Peyer's patch (tissue), 4 donors: ENCODE measurements at places on chromosomes 3 and 15.
A peak's percentile ranks its signal among the peaks of the same experiment; 100 is the strongest.

GRCh38 chr15:64568765-64569164 lies 108.4 kb downstream of the ZNF609 start:
- no peak for DNase-seq

DNA sequence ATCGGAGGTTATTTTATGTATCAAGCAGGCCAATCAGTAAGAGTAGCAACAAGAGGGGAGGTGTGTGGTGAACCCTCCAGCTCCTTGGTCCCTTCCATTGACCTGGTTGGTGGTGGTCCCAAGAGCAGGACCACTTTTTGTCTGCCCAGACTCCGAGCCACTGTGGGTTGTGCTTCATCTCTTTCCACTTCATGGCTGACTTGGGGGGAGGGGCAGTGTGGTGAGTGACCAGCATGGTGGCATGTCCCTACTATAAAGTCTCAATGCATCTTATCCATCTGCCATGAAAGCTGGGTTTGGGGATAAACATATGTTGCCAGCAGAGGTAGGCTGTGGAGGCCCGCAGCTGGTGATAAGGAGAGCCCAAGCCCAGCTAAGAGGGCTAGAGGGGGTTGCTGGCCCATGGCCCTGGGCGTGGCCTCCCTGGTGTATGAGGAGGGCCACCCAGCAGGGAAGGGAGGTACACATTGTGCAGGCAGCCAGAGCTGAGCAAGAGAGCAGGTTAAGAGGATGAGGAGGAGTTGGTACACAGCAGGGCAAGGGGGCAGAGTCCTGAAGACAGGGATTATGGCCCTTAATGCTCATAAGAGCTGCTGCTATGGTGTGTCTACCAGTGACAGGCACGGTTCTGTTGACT lies 7.0 kb downstream of the AEN start:
- DNase-seq = no peak

DNA sequence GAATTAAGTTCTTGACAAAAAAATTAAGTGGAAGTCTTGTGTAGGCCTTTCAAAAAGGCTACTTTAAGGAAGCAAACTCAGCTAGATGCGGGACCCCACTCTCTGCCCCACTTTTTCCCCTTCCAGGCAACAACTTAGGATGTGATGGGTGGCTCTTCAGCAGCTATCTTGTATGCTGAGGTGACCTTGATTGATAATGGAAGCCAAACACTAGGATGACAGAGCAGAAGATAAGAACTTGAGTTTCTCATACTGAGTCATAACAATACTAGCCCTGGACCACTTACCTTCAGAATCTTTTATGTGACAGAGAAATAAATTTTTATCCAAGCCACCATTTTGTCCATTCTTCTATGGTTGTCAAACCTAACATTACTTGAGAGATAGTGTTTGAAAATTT lies 16.1 kb downstream of the PDCD10 start:
- DNase-seq = no peak

- DNase-seq = no peak
Observed at GRCh38 chr3:143002083-143002712, 828 bp downstream of the U2SURP start.

GRCh38 chr3:71064956-71065763 lies 518.4 kb downstream of the FOXP1 start:
- DNase-seq = peak; percentile 81

DNA sequence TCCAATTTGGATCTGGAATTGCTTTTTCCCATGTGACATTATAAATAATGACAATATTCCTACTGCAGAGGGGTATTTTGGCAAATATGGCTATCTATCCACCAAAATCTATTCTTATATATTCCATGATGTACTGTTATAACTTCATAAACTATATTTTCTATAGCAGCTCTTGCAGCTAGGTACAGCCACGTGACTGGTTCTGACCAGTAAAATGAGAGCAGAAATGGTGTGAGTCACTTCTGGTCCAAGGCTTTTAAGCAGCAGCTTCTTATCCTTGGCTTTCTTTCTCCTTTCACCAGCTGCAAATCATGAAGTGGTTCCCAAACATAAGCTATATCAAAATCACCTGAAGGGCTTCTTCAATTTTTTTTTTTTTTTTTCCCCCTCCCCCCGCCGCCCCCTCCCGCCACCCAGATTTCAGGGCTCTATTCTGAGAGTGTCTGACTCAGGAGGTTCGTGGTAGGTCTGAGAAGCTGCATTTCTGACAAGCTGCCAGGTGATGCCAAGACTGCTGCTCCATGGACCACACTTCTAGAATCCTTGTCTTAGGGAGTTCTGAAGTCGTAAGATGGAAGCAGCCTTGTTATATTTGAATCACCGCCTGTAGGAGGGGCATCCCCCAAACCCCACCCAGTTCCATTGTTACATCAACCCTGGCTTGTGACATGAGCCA lies 357.5 kb downstream of the CHST2 start:
- DNase-seq = no peak

DNA sequence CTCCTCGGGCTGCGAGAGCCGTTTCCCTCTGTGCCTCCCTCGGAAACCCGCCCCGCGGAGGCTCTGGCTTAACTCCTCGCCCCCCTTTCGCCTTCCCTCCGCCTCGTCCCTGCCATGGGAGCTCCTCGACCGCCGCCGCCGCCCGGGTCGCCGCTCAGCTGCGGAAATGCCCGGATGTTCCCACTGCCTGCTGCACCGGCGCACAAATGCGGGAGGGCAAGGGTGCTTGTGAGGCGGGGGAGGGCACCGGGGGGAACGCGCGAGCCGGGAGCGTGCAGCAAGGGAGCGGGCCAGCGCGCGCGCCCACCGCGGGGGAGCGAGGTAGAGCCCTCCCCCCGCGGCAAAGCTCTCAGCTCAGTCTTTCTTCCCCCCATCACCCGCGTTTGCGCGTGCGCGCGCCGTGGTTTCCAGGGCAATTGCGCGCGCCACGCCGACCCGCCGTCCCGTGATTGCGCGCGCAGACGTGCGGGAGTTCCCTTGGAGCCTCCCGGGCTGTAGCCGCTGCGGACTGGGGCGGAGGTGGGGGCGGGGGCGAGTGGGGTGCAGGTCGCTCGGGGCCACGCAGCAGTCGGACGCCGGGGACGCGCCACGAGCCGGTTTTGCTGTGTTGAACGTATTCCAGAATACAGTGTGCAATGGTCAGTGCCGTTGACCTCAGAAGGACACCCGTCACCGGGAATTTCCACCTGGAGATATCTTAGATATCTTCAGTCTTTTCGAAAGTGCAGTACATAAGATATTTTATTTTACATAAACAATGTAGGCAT lies at the start of gene DMXL2:
TSS of gene DMXL2 (minus strand) at position 168 of the 767 bp plus-strand sequence. CDS start 226 bp downstream, outside the sequence.
- DNase-seq = peak; percentile 83

DNA sequence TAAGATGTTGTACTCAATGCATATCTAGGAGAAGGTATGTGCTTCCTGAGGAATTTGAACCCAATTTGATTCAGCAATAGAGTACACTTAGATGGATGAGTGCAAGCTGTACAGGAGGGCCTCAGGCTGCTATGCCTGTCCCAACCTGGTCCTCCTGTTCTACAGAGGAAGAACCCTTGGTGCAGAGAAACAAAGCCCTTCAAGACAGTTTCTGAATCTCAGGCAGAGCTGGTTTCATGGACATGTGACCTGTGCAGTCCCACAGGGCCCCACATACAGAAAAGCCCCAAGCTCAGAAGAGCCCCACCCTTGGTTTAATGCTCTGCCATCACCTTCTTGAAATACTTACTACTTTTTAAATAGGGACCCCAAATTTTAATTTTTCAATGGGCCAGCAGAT lies 15.3 kb downstream of the FOXP1 start:
- no peak for DNase-seq

DNA sequence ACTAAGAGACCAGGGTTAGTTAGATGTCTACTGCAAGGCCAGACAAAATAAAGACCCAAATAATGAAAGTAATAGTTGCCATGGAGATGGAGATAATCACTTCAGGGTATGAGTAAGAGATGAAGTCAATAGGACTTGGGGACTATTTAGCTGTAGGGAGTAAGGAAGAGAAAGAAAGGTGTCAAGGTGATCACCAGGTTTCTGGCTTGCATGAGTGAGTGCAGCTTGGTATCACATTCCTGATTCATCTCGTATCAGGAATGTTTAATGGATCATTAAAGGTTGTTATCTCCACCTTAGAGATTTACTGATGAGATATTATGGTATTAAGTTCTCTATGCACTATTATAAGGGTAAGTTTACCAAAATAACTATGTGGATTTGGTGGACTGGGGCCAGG lies 357.4 kb upstream of the ATP11B start:
- no peak for DNase-seq

GRCh38 chr3:142888099-142888480 lies 793 bp downstream of the PCOLCE2 start:
- DNase-seq = no peak

- DNase-seq = no peak
Observed at GRCh38 chr3:72553298-72553697, 294.9 kb downstream of the SHQ1 start.

- peak; percentile 36 for DNase-seq
Observed at GRCh38 chr3:43181202-43181821, 75.4 kb upstream of the POMGNT2 start.

DNA sequence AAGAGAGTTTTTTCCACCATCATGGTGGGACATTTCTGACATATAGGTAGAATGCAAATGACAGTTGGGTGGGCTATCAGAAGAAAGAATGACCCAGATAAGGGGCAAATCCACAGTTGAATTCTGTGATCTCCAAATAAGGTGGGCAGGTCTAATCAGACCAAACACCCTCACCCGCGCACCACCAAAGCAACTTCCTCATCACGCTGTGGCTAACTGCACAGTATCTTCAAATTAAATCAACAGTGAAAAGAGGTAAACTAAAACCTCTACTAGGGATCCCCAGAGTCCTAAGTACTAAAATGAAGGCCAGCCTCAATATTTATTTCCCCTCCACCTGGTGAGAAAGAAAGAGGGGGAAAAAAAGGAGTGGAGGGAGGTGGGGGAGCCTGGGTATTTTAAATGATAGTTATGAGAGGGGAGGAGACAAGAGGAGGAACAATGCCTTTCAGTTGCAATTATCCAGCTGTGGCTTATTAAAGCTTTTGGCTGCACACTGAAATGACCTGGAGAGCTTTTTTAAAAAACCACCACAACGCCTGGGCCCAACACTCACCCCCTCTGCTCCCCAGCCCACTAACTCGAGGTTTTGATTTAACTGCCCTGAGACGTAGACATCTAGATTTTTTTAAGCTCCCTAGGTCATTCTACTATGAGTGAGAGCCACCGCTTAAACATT lies 61.0 kb downstream of the LRIG1 start:
- DNase-seq = no peak

- no peak for DNase-seq
Observed at GRCh38 chr3:179503640-179504039, 52.4 kb upstream of the GNB4 start.

DNA sequence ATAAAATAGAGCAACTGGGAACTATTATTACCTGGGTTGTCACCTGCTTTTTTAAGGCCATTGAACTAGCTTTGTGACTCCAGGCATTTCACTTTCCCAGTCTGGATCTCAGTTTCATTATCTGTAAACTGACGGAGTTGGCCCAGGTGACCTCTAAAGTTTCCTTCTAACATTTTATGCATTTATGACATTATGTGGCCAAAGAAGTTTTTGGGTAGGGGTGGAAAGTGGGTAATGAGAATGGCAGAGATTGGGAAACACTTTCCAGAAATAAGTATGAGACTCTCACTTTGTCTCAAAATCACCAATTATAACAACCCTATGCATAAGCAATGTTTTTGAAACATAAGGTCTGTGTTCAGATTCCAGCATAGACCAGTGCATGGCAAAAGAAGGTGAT lies 99.1 kb upstream of the ARHGEF3 start:
- no peak for DNase-seq

DNA sequence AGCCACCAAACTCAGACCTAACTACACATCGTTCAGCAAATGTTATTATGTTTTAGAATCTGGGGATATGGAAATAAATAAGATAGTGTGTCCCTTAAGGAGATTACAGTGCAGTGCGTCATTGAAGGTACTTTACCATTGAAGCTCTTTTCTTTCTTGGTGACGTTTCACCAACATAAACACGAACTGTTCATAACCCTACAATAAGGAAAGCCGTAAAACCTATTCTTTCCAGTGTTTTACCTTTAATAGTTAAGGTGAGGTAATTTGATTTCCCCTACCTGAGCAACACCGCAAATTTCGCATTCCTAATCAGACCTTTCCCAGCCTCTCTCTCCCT lies 826 bp downstream of the CCDC66 start:
- DNase-seq = no peak

DNA sequence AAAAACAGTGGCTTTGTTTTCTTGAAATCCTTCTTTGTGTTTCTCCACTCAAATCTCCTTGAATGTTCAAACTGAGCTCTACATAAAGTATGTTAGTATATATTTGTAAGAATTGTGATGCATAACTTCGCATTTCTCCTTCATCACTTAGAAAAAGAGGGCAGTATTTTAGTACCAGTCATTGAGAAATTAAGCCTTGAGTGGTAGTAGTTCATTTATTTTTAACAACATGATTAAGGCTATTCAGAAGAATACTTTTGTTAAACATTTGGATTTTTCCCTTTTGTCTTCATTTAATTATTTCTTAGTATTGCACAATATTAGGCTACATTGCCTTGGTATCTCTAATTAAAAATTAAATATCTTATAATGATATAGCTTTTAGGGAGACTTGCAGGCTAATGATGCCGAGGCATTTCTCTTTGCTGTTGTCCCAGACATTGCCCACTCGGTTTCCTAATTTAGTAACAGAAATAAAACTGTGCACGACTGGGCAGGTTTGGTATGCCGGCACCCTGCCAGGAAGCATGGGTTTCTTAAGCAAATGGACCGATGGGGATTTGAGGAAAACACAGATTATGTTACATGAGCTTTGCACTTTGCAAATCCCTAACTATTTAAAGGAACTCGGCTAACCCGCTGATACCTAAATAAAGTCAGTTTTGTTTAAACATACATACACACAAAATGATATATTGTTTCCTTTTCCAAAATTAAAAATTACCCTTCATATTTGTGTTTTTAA lies 54.7 kb downstream of the LRRC28 start:
- DNase-seq = no peak

DNA sequence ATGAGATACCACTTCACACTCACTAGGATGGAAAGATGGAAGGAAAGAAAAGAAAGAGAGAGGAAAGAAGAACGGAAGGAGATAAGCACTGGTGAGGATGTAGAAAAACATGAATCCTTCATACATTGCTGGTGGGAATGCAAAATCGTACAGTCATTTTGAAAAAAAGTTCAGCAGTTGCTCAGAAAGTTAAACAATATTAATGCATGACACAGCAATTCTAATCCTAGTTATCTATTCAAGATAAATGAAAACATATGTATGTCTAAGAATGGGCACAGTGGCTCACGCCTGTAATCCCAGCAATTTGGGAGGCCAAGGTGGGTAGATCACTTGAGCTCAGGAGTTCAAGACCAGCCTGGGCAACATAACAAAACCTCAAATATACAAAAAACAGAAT lies 59.1 kb downstream of the SENP7 start:
- no peak for DNase-seq

DNA sequence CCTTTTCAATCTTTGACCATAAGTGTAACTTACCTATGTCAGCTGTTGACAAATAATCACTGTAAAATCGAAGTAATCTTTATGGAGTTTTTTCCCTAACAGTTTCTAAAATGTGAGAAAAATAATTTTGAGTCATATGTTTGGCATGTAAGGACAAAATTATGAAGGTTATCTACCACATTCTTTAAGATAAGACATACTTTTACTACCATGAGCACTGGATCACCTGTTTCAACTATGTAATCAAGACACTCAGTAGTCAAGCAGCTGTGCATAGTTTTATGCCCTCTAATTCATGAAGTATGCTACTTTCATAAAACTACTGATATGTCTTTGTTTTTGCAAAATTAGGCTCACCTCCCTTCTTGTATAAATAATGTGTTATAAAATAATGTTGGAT lies 12.1 kb downstream of the FGF7 start:
- DNase-seq = no peak

GRCh38 chr15:74408815-74409214 lies 24.9 kb downstream of the SEMA7A start:
- no peak for DNase-seq
